Lower leg skin (tissue), 4 donors: ENCODE measurements at places on chromosomes 4 and X. TPM values are rescaled to one million over a fixed set of nuclear protein-coding genes. Genes with fewer than 3 reads are reported as not detected.

DNA sequence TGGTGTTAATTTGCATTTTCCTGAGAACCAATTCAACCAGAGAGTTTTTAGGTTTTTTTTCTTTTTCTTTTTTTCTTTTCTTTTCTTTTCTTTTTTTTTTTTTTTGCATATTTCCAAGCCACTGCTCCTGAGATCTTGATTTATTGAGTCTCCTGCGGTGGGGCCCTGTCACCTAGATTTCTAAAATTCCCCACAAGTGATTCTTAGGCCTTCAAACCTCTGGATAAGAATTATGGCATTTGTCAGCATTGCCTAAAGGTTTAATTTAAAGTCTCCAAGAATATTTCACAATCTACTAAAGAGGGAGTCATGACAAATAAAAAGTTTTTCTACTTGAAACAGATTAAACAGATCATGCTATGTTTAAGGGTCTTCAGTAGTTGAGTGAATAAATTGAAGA, 84.9 kb downstream of the GAB1 start:
- DNase-seq, result no peak

GRCh38 chr4:82913305-82913704, 12.8 kb downstream of the THAP9 start:
- no peak for DNase-seq

DNA sequence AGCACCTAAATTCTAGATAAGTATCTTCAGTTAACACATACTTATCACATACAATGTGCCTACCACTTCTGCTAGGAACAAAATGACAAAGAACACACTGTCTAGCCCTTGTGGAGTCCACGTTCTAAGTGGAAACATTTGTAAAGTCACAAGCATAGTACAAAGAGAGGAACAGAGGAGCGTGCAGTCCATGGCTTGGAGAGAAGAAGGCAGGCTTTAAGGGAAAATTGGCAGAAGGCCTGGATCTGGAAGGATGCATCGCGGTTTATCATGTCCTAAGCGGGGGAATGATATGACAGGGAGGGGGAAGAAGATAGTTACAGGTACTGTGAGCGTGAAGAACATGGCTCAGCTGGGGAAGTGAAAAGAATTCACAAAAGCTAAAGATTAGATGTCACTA, 218.0 kb downstream of the PRDM5 start:
- DNase-seq, result no peak

DNA sequence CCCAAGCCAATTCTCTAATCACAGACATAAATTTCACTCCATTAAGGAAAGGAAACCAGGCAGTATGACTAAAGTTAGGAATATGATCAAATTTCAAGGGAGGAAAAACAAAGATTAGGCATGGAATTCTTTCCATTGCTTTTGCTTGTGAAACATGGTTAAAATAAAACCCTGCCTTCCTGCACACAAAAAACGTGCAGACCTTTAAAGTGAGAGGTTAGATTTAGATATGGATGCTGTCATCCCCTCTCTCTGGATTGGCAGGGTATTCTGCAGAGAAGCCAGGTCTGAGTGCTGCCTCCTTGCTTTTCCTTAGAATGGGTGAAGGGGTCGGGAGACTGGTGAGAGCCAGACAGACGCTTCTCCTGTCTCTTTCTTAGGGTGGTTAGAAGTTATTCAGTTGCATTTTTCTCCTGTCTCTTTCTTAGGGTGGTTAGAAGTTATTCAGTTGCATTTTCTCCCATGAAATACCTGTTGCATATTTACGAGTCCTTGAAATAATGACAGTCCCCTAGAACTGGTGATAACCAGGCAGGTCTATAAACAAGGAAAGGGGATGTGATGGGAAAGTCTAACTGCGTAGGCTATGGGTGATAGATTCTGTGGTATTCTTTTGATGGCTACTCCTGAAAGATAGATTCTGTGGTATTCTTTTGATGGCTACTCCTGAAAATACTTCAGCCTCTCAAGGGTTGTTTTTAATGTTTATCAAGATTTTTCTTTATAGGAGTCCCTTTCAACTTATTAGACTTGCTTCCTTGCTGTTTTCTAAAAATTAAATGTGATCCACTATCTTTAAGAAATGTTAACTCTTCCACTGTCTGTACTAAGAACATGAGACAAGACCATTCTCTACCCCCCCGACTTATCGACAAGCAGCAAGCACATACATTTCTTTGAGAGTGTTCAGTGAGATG, 163.6 kb downstream of the SPRY1 start:
- DNase-seq, result no peak

DNA sequence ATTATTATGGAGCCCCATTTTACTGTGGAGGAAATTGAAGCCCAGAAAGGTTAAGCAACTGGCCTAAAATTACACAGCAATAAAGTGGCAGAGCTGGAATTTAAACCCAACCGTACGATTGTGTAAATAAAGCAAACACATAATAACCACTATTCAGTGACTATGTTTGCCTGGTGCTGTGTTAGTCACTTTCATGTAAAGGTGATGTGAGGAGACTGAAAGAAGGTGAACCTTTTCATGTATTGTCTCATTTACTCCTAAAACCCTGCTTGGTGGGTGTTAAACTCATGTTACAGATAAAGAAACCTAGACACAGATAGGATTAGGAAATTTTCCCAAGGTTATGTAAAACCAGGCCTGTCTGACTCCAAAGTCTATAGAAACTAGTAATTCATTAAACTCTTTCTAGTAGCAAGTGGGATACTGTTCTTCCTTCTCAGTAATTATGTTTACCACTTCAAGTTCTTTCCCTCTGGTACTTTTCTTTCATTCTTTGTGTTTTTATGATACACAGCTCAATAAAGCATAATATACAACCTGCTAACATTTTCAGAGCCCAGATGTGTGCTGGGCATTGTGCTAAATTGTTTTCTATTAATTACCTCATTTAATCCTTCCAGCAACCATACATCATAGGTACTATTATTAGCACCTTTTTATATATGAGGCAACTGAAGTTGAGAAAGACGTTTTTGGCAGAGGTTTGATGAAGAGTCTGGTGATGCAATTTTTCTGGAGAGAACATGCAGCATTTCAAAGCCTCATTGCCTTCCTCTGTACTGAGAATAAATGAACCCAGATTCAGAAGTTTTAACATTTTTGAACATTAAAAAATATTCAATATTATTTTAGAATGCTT, 202.7 kb downstream of the SPRY1 start:
- DNase-seq, result peak; percentile 31

- no peak for DNase-seq
These were observed 68.4 kb downstream of the MAOB start for GRCh38 chrX:43813898-43814297.

- DNase-seq, result no peak
These were observed 1.2 kb downstream of the ELF2 start for GRCh38 chr4:139175646-139176301.

- no peak for DNase-seq
These were observed 4.0 kb downstream of the EFNB1 start for GRCh38 chrX:68832516-68833447.

- no peak for DNase-seq
These were observed 111.2 kb downstream of the ZNF518B start for GRCh38 chr4:10346023-10346422.

The HMX1 gene
- 0.84 TPM for total RNA-seq

The MAGEC3 gene
- not detected for total RNA-seq

The SLC34A2 gene
- 2.3 TPM for total RNA-seq

The SSX4 gene
- total RNA-seq, result not detected

The TMEM271 gene
- 1.2 TPM for total RNA-seq

The ITGB1BP2 gene
- 0.21 TPM for total RNA-seq

The C4orf51 gene
- not detected for total RNA-seq

The HPGDS gene
- 1.6 TPM for total RNA-seq
